ENCODE measurements at places on chromosomes 16 and 17.
A peak's percentile ranks its signal among the peaks of the same experiment; 100 is the strongest.

DNA sequence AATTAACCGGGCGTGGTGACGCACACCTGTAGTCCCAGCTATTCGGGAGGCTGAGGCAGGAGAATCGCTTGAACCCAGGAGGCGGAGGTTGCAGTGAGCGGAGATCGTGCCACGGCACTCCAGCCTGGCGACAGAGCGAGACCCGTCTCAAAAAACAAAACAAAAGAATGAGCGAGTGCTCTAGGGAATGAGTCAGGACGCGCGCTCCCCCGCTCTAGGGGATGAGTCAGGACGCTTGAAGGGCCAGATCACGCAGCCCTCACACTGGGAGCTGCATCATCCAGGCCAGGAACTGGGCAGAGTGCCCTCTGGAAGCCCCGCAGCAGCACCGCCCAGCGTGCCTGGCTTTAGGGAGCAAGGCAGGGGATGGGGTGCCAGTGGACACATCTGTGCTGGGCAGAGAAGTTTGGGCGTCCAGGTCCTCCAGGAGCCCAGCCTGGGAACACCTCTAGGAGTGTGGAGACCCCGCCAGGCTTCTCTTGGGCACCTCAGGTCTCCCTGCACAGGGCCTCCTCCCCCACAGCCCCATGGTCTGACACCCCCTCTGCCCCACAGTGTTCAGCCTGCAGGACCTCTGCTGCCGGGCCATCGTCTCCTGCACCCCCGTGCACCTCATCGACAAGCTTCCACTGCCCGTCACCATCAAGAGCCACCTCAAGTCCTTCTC, 3.9 kb upstream of the WFIKKN1 start:
- DNase-seq = no peak

DNA sequence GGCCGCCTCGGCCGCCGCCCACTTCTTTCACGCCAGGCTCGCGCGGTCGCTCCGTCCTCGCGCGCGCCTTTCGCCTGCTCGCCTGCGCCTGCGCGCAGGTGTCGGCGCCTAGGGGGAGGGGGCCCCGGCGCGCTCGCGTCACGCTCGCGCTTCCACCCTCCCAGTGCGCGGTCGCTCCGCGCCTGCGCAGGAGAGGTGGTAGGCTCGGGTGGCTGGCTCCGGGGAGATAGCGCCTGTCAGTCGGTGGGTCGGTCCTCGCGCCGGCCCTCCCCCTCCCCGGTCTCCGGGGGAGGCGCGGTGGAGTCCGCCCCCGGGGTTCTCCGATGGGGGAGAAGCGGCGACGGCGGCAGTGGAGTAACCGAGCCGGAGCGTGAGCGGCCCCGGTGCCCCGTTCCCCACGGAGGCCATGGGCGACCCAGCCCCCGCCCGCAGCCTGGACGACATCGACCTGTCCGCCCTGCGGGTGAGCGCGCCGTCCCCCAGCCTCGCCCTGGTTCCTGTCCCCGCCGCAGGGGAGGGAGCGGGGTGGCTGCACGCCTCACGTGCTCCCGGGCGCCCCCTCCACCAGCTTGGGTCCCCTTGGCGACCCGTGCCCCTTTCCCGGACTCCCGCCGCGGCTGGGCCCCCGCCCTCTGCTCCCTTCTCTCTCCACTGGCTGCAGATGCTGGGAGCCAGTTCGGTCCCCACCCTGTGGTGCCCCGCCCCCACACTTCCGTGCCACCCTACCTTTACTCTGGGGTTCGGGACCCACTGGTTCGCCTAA, at the start of gene MINK1:
TSS of gene MINK1 (plus strand) at position 163 of the 763 bp plus-strand sequence. CDS start at position 407, 244 bp downstream.
- DNase-seq = peak; percentile 49

DNA sequence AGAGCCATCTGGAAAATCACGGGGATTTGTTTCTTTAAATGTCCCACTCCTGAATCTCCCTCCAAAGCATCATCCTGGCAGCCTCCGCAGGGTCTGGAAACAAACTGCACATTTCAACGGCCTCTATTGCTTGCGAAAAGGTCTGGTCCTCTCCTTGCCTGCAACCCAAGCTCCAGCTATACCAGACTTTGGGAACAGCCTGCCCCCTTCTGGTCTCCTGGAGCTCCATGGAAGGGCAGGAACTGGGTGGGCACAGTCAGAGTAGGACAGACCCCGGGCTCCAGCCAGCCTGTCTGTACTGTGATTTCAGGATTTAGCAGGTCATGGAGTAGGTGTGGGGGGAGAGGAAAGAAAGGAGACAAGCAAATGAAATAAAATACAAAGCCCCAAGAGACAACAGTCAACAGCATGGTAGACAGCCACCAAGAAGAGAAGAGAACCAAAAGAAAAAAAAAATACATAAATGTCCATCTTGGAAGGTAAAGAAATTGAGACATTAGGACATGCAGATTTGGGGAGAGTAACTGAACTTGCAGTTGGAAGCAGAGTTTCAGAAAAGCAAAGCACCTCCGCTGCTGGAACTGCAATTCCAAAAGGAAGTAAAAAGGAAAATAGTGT, 2.7 kb downstream of the XYLT1 start:
- DNase-seq = peak; percentile 70

DNA sequence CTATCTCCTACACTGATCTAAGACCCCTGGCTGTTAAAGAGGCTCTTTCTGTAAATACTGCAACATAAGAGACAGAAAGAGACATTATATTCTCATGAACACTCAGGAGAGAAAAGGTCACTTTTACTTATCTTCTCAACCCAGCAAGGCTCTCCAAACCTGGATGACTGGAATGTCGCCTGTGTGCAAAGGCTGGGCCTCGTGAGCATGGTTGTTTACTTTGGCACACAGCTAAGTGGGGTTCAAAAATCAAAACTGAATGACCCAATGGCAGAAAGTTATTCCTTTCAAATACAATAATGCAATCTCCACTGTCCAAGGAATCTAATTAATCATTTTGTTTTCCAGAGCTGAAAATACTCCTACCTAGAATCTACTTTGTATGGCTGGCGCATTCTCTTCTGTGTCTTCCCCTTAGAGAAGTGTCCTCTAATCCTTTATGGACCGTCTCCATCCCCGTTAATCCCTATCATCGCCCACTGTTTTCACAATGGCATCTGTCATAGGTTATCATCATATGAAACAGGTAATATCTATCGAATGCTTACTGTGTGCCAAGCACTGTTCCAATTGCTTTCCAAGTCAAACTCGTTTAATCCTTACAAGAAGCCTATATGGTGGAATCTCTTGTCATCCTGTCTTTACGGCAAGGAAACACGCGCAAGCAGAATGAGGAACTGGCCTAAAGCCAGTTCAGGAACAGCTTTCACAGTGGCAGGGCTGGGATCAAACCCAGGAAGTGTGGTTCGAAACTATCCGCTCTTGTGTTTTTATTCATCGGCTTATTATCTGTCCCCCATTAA, 1.3 kb downstream of the SLX4 start:
- no peak for DNase-seq

- DNase-seq = no peak
Observed at GRCh38 chr17:73099511-73099910, 7.0 kb upstream of the SLC39A11 start.

DNA sequence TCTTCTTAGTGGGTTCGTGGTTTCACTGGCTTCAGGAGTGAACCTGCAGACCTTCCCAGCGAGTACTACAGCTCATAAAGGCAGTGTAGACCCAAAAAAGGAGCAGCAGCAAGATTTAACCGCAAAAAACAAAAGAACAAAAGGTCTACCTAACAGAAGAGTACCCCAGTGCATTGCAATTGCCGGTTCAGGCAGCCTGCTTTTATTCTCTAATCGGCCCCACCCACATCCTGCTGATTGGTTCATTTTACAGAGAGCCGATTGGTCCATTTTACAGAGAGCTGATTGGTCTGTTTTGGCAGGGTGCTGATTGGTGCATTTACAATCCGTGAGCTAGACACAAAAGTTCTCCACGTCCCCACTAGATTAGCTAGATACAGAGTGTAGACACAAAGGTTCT, 2.0 kb upstream of the ARRB2 start:
- no peak for DNase-seq

- no peak for DNase-seq
Observed at GRCh38 chr17:725746-726145, 6.7 kb upstream of the TLCD3A start.

- no peak for DNase-seq
Observed at GRCh38 chr17:29379084-29379991, 10.8 kb upstream of the TAOK1 start.

GRCh38 chr16:84124257-84125073, 7.7 kb upstream of the MBTPS1 start:
- DNase-seq = no peak

- no peak for DNase-seq
Observed at GRCh38 chr17:43482103-43483012, 1.4 kb upstream of the DHX8 start.

- peak; percentile 59 for DNase-seq
Observed at GRCh38 chr16:56576585-56577299, 11.9 kb downstream of the MT4 start.

DNA sequence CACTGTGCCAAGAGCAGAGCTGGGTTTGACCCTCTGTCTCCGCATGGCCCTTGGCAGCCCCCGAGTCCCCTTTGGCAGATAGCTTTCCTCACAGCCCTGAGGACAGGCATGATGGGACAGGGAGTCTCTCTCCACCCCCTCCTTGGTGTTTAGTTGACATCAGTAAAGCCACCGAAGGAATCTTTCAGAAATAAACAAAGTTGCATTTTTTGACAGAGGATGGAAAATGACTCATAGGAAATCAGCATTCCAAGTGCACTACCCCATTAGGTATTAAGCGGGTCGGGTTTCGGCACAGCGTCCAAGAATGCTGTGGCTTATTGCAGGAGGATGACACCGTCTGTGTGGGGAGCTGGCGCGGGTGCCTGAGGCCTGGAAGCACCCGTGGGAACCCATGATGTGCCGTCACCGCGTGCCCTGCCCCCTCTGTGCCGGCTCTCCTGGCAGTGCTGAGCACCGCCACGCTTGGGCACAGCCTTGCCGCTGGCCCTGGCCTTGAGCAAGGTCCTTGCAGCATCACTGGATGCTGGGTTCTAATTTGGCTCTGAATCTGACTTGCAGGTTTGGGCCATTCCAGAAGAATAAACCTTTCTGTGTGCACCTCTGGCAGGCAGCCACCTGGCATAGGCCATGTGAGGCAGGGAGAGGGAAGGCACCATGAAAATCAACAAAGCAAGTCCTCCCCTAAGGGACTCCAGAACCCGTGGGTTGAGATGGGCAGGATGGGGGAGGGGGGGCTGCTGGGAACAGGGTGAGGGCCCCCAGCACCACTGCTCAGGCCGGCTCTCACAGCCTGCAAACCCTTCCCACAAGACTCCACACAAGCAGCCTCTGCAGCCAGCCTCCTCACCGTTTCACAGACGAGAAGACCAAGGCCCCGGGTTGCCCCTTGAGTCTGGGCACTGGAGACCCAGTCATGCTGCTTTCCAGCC, 50.5 kb upstream of the ZNF469 start:
- DNase-seq = no peak

GRCh38 chr16:66872559-66872942, 7.8 kb upstream of the PDP2 start:
- DNase-seq = no peak
